ENCODE measurements at places on chromosomes 4 and X.

GRCh38 chr4:1290165-1290977, 680 bp downstream of the MAEA start:
- peak; percentile 75 for DNase-seq

DNA sequence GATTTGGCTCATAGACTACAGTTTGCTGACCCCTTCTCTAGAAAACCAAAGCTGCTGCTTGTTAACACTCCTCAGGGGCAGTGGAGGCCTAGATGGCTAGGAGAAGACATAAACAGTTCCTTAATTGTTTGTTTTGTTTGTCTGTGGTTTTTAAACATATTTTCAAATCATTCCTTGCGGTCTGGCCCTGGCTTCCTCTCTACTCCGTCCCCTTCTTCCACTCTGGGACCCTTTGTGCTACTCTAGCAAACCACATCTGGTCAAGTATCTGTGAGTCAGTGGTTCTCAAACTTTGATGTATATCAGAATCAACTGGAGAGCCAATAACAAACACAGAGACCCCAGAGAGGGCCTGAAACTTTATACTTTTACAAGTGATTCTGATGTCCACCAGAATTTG, 36.1 kb downstream of the FRMPD4 start:
- no peak for DNase-seq

DNA sequence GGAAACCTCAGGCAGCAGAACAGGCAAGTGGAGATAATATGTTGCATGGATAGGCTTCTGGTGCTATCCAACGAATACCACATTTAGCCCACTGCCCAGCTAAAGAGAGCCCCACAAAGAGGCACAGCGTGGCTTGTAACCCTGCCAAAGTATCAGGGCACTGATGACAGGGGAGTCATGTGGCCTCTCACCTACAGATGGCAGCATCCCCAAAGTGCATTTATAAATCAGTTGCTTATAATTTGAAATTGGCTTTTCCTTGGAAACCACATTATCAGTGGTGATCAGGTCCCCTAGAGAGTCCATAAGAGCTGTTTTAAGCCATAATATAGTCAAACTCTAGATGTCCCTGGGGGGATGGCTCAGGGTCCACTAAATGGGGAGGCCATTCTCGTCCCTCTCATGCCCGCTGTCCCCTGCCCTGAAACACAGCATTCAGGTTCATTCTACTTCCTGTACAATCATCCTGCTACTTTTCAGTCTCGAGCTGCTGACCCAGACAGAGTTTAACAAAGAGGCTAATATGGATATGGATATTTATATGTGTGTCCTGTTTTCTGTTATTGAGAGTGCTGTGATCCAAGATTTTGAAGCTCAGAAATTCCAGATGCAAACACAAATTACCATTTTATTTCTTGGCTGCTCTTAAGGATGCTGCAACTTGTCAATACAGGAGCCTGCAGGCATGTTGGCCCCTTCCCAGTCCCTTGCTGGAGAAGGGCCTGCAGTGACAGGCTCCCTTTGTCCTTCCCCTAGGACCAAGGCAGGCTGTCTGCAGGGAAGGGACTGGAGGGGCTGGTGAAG, 28.5 kb downstream of the SRPX start:
- DNase-seq: no peak

GRCh38 chr4:152185786-152186550, 349.9 kb downstream of the FBXW7 start:
- no peak for DNase-seq

GRCh38 chr4:62156205-62156604, 956.1 kb downstream of the ADGRL3 start:
- DNase-seq: no peak

DNA sequence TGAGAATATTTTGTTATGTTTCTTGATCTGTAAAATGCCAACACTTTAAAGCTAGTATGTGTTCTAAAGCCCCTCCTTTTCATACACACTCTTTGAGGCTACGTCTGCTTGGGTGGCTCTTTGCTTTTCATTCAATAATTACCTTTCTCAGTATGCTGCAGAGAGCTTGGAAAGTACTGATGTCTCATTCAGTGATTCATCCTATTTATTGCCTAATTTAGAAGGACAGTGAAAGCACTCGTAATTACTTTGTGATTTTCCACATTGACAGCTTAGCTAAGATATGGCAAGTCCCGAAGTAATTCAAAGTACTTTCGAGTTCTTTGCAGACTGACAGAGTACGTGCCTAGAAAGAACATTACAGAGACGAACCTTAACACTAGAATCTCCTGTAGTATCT, 57.2 kb downstream of the BMP15 start:
- DNase-seq: no peak

DNA sequence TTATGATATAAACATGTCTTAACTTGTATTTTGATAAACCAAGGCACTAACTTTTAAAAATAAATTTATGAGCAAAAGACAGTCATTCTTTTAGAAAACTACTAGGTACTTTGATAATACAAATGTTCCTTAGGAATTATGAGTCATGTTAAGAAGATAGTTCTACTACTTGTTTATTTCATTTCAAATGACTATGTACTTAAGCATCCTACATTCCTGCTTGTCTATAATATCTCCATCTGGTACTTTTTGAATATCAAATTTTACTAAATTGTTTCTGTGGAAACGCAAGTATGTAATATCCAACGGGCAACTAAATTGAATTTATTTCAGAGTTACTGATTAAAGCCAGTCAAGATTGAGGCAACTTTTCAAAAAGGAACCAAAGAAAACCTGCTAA, 61.8 kb downstream of the CAMK2D start:
- no peak for DNase-seq

- no peak for DNase-seq
Observed at GRCh38 chr4:34633241-34633640, 1611.1 kb downstream of the ARAP2 start.

DNA sequence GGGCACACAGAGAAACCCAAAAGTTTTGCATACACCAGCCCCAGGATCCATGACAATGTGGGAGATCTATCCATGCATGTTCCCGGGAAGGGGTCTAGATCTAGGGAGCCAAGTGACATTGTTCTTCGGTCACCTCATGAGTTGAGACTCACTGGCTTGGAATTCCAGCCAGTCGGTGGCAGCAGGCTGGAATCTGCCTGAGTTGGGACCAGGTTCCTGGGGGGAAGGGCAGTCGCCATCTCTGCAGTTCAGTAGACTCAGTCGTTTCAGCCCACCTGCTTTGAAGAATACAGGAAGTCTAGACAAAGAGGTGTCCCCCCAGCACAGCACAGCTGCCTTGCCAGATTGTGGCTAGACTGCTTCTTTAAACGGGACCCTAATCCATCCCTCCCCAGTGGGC, 46.0 kb upstream of the PBDC1 start:
- no peak for DNase-seq

DNA sequence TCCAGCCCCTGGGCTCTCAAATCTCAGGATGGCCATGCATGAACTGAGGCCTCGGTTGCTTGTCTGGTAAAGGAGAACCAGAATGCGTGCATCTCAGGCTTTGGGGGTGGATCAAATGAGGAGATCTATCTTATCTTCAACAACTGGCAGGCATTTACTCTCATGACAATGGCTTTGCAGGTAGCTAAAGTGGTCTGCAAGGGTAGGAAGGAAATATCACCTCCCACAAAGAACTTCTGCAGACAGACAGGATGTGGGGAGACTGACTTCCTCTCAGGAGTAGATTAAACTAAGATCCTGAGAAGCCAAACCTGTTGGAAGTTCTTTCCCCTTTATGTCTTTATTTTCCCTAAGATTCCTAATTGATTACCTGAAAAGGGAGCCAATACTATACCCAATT, 7.8 kb downstream of the LDB2 start:
- DNase-seq: no peak

DNA sequence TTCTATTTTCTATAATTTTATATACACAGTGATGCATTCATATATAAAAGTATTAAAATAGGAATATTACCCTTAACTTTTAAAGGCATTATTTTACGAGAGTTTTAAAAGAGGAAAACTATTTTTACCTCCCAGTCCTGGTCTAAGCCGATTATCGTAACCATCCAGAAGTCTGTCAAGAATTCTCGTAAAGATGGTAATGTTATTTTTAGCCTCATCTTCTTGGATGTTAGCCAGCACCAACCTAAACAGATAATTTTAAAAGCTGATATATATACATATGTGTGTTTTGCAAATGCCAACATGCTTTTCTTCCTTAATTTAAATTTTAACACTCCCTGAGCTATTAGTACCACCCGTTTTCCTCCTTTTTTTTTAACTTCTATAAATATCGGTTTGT, 4.0 kb downstream of the GABRA2 start:
- DNase-seq: no peak

DNA sequence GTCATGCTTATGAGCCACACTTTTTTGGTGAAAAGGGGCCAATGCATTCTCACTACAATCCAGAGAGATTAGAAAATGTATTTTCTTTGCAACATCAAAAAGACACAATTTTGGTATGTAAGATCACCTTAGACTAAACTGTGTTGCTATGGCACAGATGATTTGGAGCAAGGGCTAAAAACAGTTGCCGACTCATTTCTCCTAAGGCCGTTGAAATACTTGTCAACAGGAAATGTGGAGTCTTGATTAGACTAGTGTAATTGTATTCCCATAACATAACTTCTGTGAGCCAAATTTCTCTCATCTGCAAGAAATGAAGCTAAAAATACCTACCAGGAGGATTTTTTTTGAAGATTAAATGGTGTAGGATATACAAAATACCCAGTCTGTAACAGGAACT, 2547.7 kb downstream of the ARAP2 start:
- no peak for DNase-seq

GRCh38 chr4:100708776-100709175, 191.0 kb upstream of the EMCN start:
- DNase-seq: no peak

DNA sequence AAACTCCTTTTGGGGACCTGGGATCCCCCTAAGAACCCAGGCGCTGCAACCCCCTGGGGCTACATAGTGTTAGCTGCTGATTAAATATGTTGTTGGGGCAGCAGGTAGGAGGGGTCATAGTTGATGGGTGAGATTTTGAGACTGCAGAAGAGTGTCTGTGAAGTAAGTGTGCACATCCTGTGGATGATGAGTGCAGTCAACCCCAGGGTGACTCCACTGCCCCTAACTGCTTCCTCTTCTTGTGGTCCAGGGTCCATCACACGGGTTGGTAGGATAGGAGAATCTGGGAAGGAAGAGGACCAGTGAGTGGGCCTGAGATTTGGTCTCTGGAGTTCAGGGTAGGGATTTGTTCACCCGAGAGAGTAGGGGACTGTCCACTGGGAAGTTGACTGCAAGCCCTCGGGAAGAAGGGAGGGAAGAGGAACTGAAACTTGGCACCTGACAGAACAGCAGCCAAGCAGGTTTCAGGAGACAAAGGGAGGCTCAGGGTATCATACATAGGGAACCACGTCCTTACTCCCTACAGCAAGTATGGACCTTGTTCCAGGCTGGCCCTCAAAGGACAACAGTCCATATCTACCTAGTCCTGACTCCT, 8.5 kb downstream of the DLG3 start:
- DNase-seq: no peak

- no peak for DNase-seq
Observed at GRCh38 chr4:173507471-173508385, 22.3 kb downstream of the HAND2 start.

- no peak for DNase-seq
Observed at GRCh38 chr4:81494031-81494431, 22.3 kb upstream of the RASGEF1B start.

GRCh38 chrX:103687696-103688201, 1.2 kb upstream of the MORF4L2 start:
- peak; percentile 81 for DNase-seq

DNA sequence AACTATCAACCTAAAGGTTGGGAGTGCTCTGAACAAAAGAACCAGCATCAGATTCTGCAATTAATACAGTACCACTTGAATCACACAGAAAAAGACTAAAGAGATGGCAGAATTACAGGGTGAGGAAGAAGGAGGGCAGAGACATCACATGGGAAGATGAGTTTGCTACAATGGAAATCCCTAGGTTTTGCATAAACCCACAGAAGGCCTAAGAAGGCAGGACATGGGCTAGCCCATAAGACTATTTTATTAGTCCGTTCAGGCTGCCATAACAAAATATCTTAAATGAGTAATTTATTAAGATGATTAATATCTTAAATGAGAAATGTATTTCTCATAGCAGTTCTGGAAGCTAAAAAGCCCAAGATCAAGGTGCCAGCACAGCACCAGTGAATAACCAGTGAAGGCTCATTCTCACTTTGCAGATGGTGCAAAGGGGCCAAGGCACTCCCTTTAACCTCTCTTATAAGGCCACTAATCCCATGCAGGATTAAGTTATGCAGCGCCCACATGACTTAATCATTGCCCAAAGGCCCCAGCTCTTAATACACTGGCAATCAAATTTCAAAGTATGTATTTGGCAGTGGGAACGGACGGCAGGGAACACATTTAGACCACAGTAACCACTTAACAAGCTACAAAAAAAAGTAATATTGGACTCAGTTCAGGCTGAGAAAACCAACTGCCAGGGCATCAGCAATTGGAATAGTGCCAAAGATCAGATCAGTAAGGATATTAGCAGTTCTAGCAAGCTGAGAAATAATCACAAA, 47.6 kb upstream of the NEUROG2 start:
- peak; percentile 17 for DNase-seq

DNA sequence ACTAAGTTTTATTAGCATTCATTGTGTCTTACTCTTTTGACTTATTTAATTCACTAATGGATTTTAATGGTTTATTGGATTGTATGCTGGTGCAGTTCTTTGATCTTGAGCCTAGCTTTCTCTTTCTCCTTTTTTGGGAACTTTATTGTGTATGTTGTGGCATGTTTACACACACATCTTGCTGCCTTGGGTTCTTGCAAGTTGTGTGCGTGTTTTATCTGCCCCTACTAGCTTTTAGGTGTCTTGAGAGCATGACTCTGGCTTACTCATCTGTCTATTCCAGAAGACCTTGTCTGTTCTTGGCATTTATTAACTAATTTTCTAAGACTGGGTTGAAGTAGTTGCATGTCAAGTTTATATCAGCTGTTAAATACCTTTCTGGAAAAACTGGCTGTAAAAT, 2.7 kb downstream of the TMEM165 start:
- peak; percentile 73 for DNase-seq

DNA sequence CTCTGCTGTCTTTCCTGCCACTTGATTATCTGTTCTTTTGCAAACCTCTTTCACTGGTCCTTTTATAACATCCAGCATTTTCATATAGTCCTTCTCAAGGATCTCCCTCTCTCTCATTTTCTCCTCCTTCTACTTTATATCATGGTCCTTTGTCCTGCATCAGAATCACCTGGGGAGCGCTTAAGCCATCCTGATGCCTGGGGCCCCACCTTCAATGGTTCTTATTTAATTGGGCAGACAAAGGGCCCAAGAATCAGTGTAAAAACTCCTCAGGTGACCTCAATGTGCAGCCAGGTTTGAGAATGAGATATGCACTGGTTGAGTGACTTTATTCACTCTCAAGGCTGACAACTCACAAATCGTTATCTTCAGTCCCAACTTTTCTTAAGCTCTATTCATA, 283.9 kb downstream of the UNC5C start:
- DNase-seq: no peak

GRCh38 chrX:16436348-16437188, 213.4 kb upstream of the S100G start:
- peak; percentile 75 for DNase-seq

DNA sequence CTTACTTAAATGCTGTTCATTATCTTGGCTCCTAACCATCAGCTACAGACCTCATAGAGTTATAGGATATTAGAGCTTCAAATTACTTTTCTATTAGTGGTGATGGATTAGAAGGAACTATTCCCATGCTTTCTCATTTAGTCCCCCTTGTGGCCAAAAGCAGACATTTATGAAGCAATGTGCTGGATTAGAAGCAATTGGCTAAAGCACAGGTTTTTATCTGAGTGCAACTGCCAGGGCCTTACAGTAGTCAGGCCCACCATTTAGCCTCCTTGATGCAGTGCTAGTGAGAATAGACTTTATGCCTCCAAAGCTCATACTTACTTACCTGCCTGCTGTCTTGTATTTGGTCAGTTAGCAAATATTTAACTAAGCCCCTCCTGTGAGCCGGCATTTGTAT, 93.0 kb downstream of the TSPAN7 start:
- DNase-seq: peak; percentile 86

Measured in erythroblast (primary cell).